ENCODE measurements at places on chromosomes 12 and 14. TPM values are rescaled to one million over a fixed set of nuclear protein-coding genes. Genes with fewer than 3 reads are reported as not detected.

KLRB1 gene
- total RNA-seq, result not detected

RNASE7 gene
- total RNA-seq, result not detected

POLE2 gene
- total RNA-seq, result 15.7 TPM

VRTN gene
- not detected for total RNA-seq

SIX4 gene
- total RNA-seq, result 2.8 TPM

KLRC4 gene
- not detected for total RNA-seq

SLC6A15 gene
- total RNA-seq, result 4.7 TPM

MMP17 gene
- 10.1 TPM for total RNA-seq

IFI27L1 gene
- total RNA-seq, result 20.9 TPM
